ENCODE measurements at places on chromosomes 1 and 21. TPM values are rescaled to one million over a fixed set of nuclear protein-coding genes. Genes with fewer than 3 reads are reported as not detected.

PADI4 gene
- total RNA-seq: not detected

TAL1 gene
- under 0.01 TPM for total RNA-seq

NUDT4B gene
- not detected for total RNA-seq

TMPRSS2 gene
- total RNA-seq: 195 TPM

KIAA0040 gene
- 13.4 TPM for total RNA-seq

SHE gene
- 13.8 TPM for total RNA-seq

NR1I3 gene
- not detected for total RNA-seq

DNA sequence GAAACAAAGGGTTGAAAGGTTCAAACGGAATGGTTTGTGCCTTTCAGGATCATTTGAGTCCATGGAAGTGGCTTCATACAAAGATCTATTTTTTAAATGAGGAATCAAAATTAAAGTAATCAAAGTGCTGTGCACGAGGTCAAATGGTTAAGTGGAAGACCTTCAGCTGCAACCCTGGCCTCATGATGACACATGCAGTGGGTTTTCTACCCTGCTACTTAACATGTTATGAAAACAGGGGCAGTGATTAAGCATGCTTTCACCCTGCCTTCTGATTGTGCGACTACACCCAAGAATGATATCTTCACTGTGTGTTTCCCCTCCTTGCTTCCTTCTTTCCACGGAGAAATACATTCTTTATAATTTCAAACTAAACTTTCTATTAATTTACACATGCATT lies 604.2 kb downstream of the LRRIQ3 start:
- H3K36me3 ChIP-seq: no peaks in the 10 kb centered on the region
- DNase-seq: peak; percentile 44
- no peaks in the 10 kb centered on the region for H3K27me3 ChIP-seq

- no peak for DNase-seq
- H3K36me3 ChIP-seq: no peaks in the 10 kb centered on the region
- no peaks in the 10 kb centered on the region for H3K4me1 ChIP-seq
- H3K4me3 ChIP-seq: no peak overlapping the region
- H3K27ac ChIP-seq: no peak overlapping the region
- no peaks in the 10 kb centered on the region for H3K27me3 ChIP-seq
These were observed 191.1 kb downstream of the TTLL7 start for GRCh38 chr1:83807821-83808220.

DNA sequence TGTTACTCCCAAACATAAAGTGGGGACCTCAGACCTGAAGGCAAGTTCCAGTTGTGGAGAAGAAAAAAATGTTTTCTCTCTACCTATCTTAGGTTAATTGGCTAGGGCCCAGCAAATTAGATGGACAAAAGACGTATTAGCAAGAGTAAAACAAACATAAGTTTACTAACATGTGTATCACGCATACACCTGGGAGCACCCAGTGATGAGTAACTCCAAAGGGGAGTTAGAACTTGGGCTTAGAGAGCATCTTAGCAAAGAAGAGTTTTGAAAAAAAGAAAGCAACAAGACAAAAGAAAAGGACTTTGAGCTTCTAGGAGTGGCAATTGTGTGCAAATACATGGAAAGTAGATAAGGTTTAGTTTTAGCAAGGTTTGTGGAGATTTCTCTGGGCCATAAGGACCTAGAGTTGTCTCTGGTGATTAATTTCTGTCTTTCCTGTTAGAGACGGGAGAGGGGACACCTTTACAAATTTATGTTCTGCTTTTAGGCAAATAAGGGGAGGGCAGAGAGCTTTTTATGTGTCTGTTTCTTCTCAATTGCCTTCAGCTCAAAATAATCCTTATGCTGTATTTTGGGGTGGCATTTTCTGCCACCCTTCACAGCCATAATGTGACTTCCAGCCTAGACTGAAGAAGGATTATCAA lies 76.7 kb upstream of the PTGFRN start:
- no peak overlapping the region for H3K4me3 ChIP-seq
- H3K36me3 ChIP-seq: no peaks in the 10 kb centered on the region
- peak overlapping the region; percentile 47 for H3K27ac ChIP-seq
- H3K4me1 ChIP-seq: peaks cover 18% of the 10 kb centered on the region
- H3K27me3 ChIP-seq: no peaks in the 10 kb centered on the region
- DNase-seq: peak; percentile 60

DNA sequence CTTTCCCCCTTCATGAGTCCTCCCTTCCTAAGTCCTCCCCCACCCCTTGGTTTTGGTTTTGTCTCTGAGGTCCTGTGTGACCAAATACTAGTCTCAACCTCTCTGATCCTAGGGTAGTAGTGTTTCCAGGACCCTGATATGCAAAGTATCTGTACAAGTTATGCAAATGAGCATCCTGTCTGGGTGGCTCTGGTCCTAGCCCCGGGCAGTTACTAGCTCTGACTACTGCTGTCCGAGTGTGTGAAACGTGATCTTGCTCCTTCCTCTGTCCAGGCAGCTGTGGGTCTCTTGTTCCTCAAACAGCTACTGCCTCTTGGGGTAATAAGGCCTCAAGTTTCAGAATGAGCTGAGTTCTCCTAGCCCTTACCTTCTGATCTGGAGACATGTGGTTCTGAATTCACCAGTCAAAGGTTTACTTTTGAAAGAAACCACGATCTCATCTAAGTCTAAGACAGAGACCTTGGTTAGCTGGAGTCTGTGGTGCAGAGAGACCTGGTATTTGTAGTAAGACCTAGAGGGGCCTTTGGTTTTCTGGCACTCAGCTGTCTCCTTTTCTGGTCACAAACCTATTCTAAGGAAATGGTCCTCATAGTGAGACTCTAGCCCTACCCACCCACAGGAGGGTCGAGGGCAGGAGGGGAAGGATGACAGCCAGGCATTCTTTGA lies 31.0 kb upstream of the IL19 start:
- no peak overlapping the region for H3K27ac ChIP-seq
- no peaks in the 10 kb centered on the region for H3K27me3 ChIP-seq
- DNase-seq: no peak

DNA sequence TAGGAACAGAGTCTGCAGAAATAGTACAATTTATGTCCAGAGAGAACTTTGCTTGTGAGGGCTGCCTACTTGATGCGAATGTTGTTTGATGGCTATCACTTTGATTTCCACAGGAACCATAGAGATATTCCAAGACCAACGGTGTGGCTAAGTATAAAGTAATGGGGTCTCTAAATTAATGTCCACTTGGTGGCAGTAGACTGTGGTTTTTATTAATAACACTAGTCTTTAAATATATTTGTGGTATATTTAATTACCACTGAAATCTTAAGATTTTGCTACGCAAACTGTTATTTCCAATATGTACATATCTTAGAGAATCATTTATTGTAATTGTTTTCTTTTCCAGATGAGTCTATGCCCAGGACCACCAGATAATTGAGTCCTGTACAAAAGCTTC lies 647.9 kb downstream of the PLA2G4A start:
- H3K4me3 ChIP-seq: no peak overlapping the region
- H3K27me3 ChIP-seq: no peaks in the 10 kb centered on the region
- peak; percentile 5 for DNase-seq
- no peaks in the 10 kb centered on the region for H3K4me1 ChIP-seq
- no peaks in the 10 kb centered on the region for H3K36me3 ChIP-seq
- no peak overlapping the region for H3K27ac ChIP-seq

DNA sequence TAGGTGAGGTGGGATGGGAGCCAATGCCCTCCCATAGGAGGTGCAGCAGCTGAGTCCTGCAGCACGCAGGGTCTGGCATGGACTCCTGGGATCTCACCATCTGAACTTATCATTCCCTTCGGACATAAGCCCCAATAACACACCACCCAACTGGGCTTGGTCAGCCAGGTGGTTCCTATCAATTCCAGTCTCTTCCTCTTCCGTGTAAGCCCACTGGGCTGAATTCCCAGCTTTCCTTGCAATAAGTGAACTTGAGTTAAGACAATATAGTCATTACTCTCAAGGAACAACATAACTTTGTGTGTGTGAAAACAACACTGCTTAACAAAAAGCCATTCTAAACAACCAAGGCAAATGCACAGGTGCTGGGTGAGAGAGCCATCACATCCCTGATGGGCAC lies 86.6 kb upstream of the EDN2 start:
- DNase-seq: peak; percentile 7
- no peak overlapping the region for H3K4me3 ChIP-seq
- no peaks in the 10 kb centered on the region for H3K27me3 ChIP-seq
- no peaks in the 10 kb centered on the region for H3K4me1 ChIP-seq

DNA sequence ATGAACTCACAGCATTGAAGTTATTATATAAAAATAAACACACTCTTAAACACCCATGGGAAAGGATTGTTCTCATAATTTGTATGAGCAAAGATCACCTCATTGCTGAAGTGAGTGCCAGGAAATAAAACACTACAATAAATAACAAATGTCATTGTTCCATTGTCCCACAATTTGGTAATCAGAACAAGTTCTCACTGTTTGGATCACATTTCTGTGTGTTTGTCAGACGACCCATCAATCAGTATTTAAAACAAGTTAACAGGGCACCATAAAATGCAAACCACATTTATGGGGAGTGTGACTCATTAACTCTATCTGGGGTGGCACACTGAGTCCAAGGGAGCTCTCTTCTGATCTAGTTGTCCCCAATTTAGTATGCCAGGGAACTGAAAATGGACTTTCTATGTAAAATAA lies 124.5 kb downstream of the PTPRC start:
- no peak overlapping the region for H3K4me3 ChIP-seq
- no peaks in the 10 kb centered on the region for H3K27me3 ChIP-seq
- H3K36me3 ChIP-seq: no peaks in the 10 kb centered on the region
- H3K27ac ChIP-seq: no peak overlapping the region
- DNase-seq: no peak
- no peaks in the 10 kb centered on the region for H3K4me1 ChIP-seq

GRCh38 chr1:20233394-20233793 lies 47.1 kb upstream of the PLA2G2C start:
- H3K27me3 ChIP-seq: peaks cover 82% of the 10 kb centered on the region
- no peak for DNase-seq
- no peaks in the 10 kb centered on the region for H3K36me3 ChIP-seq
- H3K4me1 ChIP-seq: no peaks in the 10 kb centered on the region
- no peak overlapping the region for H3K4me3 ChIP-seq

DNA sequence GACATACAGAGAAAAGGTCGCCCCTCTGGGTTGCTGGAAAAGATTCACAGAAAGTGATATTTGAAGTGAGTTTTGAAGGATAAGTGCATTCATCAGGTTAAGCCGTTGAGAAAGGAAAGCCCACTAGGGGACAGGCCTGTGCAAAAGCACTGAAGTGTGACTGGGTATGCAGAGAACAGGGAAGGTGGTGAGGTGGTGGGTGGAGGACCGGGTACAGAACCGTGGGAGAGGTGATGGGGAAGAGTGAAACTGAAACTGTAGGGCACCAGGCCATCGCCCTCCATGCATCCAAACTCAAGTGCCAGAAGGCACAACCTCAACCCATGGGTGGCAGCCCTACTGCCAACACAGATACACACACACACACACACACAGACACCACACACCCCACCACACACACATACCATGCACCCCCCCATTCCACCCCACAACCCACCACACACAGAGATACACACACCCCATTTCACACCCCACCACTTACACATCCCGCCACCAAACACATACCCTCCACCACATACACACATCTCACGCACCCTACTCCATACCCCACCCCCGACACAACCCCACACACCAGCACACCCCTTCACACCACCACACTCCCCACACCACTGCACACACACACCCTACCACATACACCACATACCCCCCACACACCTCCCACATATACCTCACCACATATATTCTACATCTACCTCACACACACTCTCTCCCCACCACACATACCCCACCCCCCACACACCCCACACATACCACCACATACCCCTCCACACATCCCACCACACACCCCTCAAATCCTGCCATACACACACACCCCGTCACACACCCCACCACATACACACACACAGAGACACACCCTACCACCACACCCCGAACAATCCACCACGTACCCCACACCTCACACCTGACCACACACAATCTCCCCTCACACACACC lies 59.0 kb downstream of the TSEN15 start:
- no peaks in the 10 kb centered on the region for H3K4me1 ChIP-seq
- no peak overlapping the region for H3K27ac ChIP-seq
- no peaks in the 10 kb centered on the region for H3K27me3 ChIP-seq
- no peak for DNase-seq
- H3K36me3 ChIP-seq: no peaks in the 10 kb centered on the region

DNA sequence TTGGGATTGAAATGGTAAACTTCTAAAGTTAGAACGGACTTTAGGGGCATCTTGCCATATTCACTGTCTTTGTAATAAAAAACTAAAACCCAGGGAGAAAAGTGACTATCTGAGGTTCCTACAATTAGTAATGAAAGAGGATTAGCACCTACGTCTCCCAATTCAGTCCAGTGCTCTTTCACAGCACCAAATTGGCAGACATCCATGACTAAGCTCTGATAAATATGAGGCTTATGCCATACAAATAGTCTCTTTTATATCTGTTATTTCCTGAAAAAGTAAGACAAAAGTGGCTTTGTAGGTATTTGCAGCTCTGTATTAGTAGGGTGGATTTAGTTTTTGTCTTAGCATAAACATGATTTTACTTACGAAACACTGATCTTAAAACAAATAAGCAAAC lies 315.0 kb upstream of the NRIP1 start:
- no peak overlapping the region for H3K27ac ChIP-seq
- H3K4me3 ChIP-seq: no peak overlapping the region
- no peak for DNase-seq
- H3K4me1 ChIP-seq: peaks cover 5% of the 10 kb centered on the region

GRCh38 chr1:86387916-86388627 lies 8.1 kb downstream of the ODF2L start:
- H3K4me1 ChIP-seq: no peaks in the 10 kb centered on the region
- H3K27ac ChIP-seq: no peak overlapping the region
- DNase-seq: no peak
- no peaks in the 10 kb centered on the region for H3K36me3 ChIP-seq
- no peak overlapping the region for H3K4me3 ChIP-seq

- no peaks in the 10 kb centered on the region for H3K27me3 ChIP-seq
- peaks cover 16% of the 10 kb centered on the region for H3K4me1 ChIP-seq
- no peaks in the 10 kb centered on the region for H3K36me3 ChIP-seq
- DNase-seq: no peak
- H3K27ac ChIP-seq: peak overlapping the region; percentile 59
- no peak overlapping the region for H3K4me3 ChIP-seq
These were observed 61.5 kb downstream of the CD58 start for GRCh38 chr1:116508984-116509980.

Measured in stomach (tissue), 19 donors.